ENCODE measurements at places on chromosomes 5 and 9.

DNA sequence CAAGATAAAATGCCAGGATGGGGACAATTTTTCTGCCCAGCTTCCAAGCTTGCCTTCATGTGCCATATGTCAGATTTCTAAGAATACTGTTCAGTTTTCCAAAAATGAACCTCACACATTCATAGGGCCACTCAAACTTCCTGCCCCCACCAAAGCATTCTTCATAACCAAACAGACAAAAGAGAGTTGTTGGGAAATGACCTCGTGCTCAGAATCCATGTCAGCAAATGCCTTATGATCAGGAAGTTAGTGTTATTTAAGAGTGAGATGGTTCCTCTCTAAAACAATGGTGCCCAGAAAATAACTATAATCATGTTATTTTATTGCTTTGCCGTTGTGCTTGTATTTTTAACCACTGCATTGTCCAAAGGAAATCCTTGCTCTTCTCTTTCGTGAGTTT lies 208.2 kb downstream of the ZNF608 start:
- no peak for DNase-seq

DNA sequence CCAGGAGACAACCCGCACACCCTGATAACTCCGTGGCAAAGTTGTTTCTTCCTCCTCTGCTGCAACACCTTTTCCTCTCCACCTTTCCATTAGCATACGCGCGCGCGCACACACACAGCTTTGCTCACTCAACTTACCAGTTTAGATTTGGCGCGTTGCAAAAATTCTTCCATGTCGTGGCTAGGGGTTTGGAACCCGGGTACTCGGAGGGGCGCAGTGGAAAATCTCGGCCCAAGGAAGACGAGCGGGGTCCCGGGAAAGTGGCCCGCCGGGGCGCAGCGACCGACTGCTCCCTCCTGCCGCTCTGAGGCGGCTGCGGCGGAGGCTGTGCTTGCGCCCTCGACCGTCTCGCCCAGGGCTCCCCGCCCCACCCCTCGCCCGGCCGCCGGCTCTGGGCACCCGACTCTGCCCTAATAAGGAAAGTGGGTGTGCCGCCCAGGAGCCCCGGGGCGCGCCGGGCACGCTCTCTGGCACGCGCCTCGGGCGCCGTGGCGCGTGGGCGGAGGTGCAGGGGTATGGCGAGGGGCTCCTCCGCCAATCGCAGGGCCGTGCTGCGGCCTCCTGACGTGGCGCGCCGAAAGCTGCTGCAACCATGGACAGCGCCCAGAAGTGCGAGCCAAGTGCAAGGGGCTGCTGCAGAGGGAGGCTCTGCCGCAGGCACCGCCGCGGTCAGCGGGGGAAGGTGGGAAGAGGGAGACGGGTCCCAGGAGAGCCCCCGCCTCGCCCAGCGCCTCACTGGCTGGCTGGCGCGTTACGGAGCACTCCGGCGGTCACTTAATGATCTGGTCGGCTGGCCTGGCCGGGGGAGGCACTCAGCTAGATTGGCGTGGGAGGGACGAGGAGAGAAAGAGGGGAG lies at the start of gene PRUNE2:
Gene PRUNE2, minus strand, starts transcription at position 324 of the 856 bp plus-strand sequence. Its CDS starts 151 bp downstream, at position 173.
- no peak for DNase-seq

GRCh38 chr9:88746743-88747398 lies 211.9 kb downstream of the NXNL2 start:
- no peak for DNase-seq

DNA sequence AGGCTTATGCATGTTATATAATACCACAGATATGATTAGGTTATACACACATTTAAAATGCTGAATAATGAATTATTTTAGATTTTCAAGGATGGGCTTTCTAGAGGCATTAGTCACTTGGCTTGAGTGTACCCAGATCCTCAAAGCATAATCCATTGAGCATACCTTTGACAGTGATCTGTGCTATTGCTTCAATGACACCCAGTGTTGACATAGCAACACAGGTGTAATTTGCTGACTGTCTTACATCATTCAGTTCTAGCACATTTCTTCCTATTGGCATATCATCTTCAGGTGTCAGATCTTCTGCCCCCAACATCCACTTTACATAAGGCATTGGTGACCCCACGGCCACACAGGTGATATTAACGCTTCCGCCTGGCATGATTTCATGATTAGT lies 721.5 kb upstream of the DMAC1 start:
- DNase-seq: no peak

- no peak for DNase-seq
These were observed 44.5 kb upstream of the DPYSL3 start for GRCh38 chr5:147554261-147554817.

- DNase-seq: peak; percentile 61
These were observed 73.6 kb upstream of the PAM start for GRCh38 chr5:102681403-102681983.

DNA sequence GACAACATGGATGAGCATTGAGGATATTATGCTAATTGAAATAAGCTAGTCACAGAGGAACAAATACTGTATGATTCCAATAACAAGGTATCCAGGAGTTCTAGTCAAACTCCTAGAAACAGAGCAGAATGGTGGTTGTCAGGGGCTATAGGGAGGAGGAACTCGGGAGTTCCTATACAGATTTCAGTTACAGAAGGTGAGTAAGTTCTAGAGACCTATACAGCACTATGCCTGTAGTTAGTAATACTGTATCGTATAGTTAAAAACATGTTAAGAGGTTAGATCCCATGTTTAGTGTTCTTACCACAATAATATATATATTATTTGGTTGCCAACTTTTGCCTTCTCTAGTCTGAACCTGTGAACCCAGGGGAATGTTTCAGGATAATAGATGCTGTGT lies 7.9 kb upstream of the OXCT1 start:
- no peak for DNase-seq

DNA sequence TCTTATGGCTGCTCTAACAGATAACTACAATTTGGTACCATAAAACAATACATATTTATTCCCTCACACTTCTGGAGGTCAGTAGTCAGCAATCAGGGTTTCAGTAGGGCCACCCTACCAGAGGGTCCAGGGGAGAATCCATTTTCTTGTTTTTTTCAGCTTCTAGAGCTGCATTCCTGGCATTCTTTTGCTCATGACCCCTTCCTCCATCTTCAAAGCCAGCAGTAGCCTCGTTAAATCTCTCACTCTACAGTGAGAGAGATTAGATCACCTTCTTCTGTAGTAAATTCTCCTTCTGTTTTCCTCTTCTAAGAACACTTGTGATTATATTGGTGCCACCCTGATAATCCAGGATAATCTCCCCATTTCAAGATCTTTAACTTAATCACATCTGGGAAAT lies 187.4 kb downstream of the RFK start:
- DNase-seq: no peak

DNA sequence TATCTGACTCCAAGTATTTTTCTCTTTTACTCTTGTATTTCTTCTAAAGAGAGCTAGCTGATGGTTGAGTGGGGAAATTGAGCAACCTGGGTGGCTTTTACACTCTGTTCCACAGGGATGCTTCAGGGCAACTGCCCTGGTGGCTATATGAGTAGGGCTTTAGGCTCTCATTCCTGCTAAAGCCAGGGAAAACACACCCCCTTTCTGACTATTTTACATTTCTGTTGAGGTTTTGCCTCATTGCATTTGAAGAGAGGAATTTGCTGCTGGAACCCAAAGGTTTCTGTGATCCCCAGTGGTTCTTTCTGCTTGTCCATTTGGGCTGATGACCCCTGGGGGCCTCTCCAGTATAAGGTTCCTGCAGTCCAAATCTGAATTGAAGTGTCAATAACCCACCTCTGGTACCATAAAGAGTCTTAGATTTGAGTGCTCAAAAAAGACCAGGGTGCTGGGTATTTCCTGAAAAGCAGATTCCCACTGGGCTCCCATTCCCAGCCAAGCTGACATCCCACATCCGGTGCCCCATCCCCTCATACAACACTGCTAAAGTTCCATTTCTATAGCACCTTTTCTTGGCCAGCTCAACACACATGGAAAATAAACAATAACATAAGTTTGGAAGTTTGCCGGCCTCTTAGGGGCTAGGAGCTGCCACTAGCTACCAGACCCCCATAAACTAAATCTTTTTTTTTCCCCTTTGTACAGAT lies 59.5 kb downstream of the PAPPA start:
- no peak for DNase-seq

GRCh38 chr9:5231212-5231611 lies at the start of gene INSL4:
Gene INSL4, plus strand, starts transcription at chr9:5231419. Its CDS starts 105 bp downstream, at chr9:5231524.
- DNase-seq: no peak

GRCh38 chr5:113240951-113241726 lies 193.7 kb downstream of the TSSK1B start:
- DNase-seq: no peak

DNA sequence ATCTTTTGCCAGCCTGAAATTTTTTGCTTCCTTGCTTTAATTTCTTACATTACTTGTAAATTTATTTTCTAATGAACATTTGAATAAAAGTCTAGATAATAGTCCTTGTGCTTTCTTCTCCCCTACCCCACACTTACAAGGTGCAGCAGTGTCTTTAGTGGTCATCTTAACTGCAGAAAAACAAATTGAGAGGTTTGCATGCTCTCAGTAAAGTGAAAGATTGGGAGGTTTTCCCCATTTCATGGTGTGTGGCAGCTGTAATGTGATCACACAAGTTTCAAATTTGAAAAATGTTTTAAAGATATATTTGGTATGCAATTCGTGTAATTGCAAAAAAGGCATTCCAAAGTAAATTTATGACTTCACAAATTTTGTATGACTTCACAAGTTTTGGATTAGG lies 14.7 kb downstream of the APC start:
- DNase-seq: no peak

All from CD4-positive, alpha-beta T cell treated with Interleukin-12 subunit alpha and Interleukin-12 subunit beta, for 1 hour (primary cell).